ENCODE measurements at places on chromosomes 13 and 19.
A peak's percentile ranks its signal among the peaks of the same experiment; 100 is the strongest.

DNA sequence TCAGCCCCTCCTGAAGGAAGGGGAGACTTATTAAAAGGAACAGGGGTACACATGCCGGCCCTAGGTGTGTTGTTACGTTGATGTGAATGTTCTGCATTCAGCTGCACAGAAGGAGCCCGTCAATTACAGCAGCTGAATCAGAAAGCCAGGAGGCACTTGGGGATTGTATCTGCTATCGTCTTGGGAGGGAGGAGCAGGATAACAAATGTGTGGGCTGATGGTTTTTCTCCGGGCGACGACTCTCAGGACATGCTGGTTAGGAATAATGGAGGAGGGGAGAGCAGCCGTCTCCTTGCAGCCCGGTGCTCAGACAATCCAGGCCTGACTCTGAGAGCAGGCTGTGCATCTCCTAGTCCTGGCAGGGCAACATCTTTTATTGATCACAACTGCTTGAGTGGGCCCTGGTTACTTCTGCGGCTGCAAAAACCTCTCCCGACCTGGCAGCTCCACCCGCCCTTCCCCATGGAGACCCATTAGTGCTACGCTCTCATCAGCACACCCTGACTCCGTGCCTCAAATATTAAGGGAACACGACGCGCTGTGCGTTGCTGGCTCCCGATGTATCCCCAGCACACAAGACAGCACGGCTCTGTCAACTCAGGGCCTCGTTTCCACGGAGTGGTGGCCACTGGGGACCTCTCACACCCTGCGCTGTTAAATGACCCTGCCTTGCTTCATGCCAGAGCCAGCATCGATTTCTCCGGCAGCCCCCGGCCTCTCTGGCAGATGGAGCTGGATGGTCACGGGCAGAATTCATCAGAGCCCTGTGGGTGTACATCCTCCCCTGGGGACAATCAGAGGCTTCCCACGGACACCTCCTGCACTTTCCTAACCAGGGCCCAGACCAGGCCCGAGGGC, 25.3 kb downstream of the PEPD start:
- no peak for DNase-seq

GRCh38 chr19:2815191-2815614, 4.5 kb upstream of the ZNF554 start:
- DNase-seq, result no peak

DNA sequence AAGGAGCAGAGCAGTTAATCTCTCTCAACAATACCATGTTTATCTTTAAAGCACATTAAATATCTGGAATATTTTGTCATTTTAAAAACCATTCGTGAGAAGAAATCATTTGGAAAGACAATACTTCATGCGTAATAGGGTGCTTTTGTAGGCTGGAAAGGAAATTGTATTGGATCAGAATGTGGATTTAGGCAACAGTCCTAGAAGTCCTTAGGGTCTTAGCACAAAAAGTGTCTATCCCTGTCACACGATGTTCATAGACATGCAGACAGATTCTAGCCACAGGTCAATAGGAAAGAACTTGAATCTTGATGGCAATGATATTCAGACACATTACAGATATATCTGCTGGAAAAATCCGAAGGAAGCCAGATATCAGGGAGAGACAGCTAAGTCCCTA, 156.0 kb downstream of the KCTD12 start:
- DNase-seq, result no peak

DNA sequence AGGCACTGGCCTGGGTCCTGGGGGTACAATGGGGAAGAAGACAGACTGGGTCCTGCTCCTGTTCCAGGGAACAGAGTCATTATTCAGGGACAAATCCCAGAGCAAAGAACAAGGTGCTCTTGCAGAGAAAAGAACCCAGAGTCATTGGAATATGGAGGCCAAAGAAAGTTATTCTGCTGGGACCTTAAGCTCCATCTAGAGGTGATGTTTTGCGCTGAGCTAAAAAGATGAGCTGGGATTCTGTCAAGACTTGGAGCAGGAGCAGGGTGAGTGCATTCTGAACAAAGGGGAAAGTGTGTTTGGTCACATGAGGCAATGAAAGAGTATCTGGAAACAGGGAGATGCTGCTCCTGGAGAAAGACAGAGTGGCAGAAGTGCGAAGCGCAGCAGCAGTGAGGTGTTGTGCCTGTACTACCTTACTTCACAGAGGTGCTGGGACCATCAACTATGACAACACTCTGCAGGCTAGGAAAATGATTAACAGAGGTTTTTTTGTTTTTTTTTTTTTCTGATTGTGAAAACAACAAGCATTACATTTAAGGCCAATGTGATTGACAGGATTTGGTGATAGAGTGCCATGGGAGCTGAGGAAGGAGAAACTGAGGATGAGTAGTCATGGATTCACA, 95.3 kb upstream of the TNFSF11 start:
- DNase-seq, result no peak

DNA sequence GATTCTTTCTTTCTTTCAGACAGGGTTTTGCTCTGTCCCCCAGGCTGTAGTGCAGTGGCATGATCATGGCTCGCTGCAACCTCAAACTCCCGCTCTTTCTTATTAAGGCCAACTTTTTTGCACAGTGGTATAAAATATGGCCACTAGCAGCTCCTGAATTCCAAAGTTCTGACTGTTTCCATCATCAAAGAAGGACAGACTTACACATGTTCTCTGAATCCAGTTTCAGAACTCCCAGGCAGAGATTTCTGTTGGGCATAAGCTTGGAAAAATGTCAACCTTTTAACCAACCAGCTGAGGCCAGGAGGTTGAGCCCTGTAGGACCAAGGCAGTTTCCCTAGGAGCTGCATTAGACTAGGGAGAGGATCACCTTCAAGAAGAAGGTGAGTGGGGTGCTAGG, 184.1 kb downstream of the HS6ST3 start:
- DNase-seq, result no peak

DNA sequence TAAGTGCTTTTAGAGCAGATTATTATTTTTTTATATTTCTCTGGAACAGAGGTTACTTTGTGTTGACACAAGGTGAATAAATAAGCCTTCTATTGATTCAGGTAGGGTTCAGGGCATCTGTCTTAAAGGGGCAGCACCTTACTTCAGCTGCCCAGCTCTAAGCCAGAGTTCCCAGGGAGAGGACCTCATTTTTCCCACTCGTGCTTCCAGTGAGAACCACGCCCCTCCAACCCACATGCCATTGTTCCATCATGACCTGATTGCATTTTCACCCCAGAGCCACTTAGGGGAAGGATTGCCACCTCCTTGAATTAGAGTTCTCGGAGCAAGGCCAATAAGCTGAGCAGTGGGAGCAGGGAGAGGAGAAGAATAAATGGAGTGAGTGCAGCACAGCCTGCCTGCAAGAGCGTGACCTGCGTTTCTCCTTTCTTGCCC, 104.3 kb upstream of the FRY start:
- DNase-seq, result no peak

GRCh38 chr19:30387311-30388115, 15.3 kb downstream of the ZNF536 start:
- peak; percentile 58 for DNase-seq

- no peak for DNase-seq
Measured at GRCh38 chr19:28471731-28472510, 741.0 kb downstream of the UQCRFS1 start.

- peak; percentile 93 for DNase-seq
Measured at GRCh38 chr19:16070366-16070990, 5.8 kb upstream of the TPM4 start.
